ENCODE measurements at places on chromosomes 12 and 14.

DNA sequence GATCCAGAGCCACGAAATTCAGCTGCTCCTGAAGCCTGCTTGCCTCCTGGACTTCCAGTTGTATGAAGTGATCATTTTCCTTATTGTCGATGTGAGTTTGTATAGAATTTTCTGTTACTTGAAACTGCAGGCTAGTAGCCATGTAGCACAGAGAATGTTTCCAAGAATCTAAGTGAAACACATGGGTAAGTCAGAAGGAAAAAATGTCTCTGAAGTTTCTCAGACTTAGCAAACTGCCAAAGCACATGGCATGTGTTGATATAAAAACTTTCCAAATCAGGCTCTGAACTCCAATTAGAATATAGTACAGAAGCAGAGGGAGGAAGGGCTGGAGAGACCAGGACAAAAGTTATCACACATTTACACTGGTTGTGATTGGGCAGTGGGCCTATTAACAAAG is 9.8 kb upstream of the PCNX1 start:
- DNase-seq = no peak

- DNase-seq = no peak
Observed at GRCh38 chr12:102512523-102512922, 32.2 kb upstream of the IGF1 start.

DNA sequence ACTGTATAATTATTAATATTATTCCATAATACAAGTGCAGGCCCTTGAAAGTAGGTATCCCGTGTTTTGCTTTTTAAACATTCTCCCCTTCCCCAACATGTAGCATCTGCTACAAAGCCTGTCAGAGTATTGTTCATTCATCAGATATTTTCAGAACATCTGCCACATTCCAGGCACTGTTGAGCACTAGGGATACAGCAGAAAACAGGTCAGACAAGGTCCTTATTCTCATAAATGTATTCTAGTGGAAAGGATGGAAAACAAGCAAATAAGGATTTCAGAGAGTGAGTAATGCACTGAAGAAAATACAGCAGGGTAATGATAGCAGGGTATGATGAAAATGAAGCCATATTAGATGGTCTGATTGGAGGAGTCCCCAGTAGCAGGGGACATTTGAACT is 3.8 kb downstream of the ERP29 start:
- DNase-seq = no peak

DNA sequence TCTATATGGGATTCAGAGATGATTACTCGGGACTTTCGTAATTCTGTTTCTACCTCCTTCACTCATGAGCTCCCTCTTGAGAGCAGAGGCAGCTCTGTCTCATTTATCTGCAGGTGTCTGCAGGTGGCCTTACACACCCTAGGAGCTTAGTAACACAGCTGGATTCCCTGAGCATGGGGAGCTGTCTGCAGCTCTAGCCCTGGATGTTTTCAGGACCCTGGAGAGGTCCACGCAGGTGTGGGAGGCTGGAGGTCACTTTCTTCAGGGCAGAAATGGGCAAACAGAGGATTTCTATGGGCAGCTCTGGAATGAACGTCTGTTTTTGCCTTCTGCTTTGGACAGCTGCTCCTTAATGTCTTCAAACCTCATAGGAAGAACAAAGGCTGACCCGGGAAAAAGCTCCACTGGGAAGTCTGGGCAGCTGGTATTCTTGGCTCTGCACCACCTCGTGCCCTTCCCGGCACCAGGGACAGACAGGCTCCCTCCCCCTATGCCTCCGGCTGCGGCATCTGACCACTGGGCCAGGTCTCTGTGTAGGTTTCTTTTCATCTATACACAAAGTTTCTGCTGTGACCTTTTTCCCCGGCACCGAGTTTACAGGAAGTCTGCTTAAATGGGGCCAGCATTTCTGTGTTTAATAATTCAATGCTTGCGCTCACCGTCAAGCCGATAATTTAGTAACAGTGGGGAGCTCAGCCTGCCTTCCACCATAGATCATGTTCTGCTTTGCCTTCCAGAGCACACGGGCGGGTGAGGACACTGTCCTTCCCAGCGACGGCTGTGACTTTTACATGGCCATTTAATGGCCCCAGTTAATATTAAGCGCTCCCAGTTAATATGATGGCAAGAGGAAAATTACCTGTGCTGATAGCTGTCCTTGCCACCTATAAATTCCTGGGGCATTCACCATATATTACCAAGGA is 320.2 kb upstream of the SFSWAP start:
- DNase-seq = no peak

DNA sequence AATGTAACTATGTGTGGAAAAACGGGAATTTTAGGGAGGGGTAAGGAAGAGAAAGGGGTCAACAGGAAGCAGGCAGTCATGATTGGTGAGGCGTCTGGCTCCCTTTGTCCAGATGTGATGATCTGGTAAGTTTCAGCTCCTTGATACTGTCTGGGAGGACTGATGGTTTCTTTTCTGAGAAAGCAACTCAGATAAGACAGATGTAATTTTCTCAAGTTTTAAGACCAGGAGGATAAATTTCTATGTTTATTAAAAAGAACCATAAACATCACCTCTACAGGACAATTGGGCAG is 21.9 kb upstream of the AMN1 start:
- DNase-seq = no peak

DNA sequence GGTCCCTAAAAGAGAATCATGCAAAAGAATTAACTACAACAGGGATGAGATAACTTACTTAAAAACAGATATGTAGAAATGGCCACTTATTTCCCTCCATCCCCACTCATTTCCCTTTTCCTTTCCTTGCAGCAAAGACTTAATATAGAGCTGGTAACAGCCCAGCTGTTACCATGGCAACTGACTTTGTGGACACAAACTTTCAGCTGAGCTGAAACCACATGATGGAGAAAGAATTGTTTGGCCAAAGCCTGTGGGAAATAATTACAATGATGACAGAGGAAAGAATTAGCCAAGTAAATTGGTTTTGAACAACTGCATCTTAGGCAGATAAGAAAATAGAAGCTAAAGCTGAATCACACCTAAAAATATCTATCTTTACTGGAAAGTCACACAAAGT is 364.9 kb downstream of the GALC start:
- no peak for DNase-seq

- DNase-seq = no peak
Observed at GRCh38 chr14:56753396-56753795, 56.9 kb downstream of the OTX2 start.

DNA sequence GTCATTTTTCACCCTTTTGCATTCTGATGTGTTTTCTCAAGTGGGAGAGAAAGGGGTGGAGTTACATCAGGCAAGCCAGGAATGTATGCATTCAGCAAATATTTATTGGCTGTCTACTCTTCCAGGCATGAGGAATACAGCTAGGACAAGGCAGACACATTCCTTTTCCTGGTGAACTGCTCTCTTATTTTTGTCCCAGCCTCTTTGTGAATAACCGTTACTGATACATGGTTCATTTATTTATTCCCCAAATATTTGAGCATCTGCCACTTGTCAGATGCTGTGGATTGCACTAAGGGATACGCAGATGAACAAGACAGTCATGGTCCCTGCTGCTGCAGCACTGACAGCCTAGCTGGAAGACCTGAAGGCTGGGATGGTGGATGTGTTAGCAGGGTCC is 6.1 kb downstream of the PELI2 start:
- DNase-seq = no peak

- no peak for DNase-seq
Observed at GRCh38 chr14:70073924-70074566, 114.7 kb downstream of the SLC8A3 start.

- peak; percentile 55 for DNase-seq
Observed at GRCh38 chr12:104219361-104219892, 3.8 kb downstream of the TXNRD1 start.

DNA sequence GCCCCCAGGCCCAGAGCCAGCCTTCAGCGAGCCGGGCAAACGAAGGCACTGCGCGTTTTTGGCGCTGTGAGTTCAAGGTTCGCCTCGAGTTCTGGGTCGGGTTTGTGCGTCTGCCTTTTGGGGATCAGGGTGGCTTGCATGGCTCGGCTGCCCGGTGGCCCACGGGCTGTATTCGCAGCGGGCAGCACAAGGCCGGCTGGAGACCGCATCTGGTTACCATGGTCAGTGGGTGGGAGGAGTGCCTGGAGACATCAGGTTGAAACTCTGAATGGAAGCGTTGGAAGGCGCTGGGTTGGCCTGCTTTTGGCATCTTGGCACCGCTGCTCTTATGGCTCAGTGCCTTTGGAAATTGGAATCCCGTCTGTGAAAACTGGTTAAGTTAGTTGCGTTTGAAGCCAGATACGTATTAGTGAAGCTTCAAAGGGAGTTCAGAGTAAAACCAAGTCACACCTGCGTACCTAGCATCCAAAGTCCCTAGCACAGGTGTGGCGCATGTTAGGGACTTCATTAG is 50.9 kb downstream of the SNAPC1 start:
- no peak for DNase-seq

GRCh38 chr12:22372277-22372837 is 37.9 kb upstream of the ST8SIA1 start:
- no peak for DNase-seq

DNA sequence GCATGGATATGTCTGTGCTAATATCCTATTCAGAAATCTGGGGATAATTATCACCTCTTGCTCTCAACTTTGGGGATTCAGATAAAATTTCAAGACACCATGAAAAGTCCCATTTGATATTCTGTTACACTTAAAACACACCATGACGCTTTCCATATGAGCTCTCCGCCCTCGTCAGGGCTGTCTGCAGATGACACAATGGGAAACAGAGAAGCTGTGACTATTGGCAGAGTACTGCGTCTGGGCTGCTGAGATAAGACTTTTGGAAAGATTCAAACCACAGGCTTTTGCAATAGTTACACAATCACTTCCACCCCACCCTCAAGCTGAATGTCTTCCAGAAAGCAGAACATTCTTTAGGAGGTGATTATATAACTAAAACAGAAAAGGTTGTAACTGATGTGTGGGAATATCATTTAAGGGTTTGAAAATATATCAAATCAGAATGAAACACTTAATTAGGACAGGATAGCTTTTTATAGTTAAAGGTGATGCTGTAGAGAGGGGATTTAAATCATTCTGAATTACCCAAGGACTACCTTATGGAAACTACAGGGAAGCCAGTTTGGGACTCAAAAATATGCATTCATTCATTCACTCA is 75.3 kb upstream of the TMPO start:
- DNase-seq = peak; percentile 25

DNA sequence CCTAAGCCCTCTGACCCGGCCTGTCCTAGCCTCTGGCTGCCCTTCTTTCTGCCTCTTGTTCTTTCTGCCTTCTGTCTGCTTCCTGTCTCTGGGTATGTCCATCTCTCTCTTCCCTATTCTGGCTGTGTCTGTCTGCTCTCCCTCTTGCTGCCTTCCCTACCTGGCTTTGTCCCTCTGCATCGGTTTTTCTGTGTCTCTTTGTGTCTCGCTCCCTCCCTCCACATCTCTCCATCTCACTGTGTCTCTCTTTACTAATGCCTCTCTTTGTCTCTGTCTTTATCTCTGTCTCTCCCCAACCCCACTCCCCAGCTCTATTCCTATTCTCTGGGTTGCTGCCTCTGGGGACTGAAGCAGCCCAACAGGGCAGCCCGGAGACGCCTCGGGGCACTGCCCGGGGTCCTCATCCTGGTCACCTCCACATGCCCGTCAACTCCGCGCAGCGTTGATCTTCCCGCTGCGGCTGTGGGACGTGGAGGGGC is 10.1 kb downstream of the SHMT2 start:
- no peak for DNase-seq

DNA sequence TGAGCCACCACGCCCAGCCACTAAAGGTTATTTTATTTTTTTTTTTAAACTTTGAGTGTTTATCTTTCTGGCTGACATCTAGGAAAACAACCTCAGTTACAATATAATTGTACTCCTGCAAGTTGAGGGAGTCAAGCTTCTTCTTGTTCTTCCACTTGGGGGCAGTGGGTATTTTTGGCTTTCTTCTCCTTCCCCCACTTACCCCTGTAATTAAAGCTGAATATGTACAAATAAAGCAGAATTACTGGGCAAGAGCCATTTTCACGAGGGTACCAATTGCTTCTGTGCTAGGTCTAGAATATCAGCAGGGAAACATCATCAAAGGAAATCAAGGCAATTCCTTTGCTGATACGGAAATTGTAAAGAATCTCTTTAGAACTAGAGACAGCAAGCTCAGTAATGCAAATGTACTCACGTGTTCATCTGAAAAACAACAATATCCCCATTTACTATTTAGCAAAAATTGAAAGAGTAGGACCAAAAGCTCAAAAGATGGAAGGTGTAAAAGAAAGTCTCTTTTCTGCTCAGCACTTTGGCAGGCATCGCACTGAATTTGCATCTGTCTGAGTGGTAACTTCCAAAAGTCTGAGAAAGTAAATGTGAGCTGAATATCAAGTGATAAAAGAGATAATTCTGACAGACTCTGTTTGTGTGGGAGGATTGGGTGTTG is 72.8 kb downstream of the TAOK3 start:
- DNase-seq = no peak

GRCh38 chr14:64185184-64185583 is 109.0 kb downstream of the ESR2 start:
- DNase-seq = no peak

- DNase-seq = no peak
Observed at GRCh38 chr14:71751264-71751663, 181.0 kb upstream of the RGS6 start.

DNA sequence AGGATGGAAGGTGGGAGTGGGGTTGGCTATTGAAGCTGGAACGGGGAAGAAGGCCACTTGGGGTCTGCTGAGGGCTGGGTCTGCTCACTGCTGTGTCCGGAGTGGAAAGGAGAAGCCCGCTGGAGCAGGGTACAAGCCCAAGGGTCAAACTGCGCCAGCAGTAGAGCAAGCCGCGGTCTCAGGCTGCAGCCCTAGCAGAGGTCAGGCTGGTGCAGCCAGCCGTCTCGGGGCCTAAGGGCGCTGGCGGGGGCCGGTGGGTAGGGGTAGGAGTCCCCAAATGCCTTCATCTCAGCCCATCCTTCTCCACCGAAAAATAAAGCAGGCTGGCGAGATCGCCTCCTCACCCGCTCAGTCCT is 718 bp upstream of the JDP2 start:
- DNase-seq = no peak

DNA sequence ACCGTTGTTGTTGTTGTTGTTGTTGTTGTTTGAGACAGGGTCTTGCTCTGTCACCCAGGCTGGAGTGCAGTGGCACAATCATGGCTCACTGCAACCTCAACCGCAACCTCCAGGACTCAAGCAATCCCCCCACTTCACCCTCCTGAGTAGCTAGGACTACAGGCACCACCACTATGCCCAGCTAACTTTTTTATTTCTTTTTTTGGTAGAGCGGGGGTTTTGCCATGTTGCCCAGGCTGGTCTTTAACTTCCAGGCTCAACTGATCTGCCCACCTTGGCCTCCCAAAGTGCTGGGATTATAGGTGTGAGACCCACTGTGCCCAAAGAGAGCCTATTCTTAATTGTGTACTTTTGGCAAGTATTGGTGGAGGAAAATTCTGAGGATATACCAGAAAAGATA is 25.7 kb downstream of the MOK start:
- DNase-seq = no peak
